ENCODE measurements at places on chromosomes 11 and 22. TPM values are rescaled to one million over a fixed set of nuclear protein-coding genes. Genes with fewer than 3 reads are reported as not detected.

Gene UCP2
- 0.39 TPM for total RNA-seq

Gene KCNQ1OT1
- total RNA-seq: 3.9 TPM

Gene BEST1
- total RNA-seq: 3.1 TPM

Gene MMP27
- total RNA-seq: not detected

Gene GPR83
- not detected for total RNA-seq

Gene C11orf65
- 0.73 TPM for total RNA-seq

Gene IFITM10
- 1.9 TPM for total RNA-seq

Gene ELFN2
- 0.10 TPM for total RNA-seq

Gene CNIH2
- 0.86 TPM for total RNA-seq

Gene GANAB
- 612 TPM for total RNA-seq

Gene MRGPRX4
- total RNA-seq: not detected

Gene LARGE1
- total RNA-seq: 23.9 TPM

Gene SLC16A8
- total RNA-seq: 0.53 TPM

Gene RCOR2
- 5.8 TPM for total RNA-seq

Gene MS4A1
- not detected for total RNA-seq

Gene SESN3
- 99.6 TPM for total RNA-seq

Gene BTG4
- total RNA-seq: not detected

Gene NCF4
- total RNA-seq: not detected

Gene CREB3L1
- 45.2 TPM for total RNA-seq

Measured in smooth muscle cell of the pulmonary artery (primary cell).